ENCODE measurements at places on chromosomes 3 and 15. TPM values are rescaled to one million over a fixed set of nuclear protein-coding genes. Genes with fewer than 3 reads are reported as not detected.

- DNase-seq = no peak
Measured at GRCh38 chr15:77624868-77625267, 7.8 kb downstream of the LINGO1 start.

DNA sequence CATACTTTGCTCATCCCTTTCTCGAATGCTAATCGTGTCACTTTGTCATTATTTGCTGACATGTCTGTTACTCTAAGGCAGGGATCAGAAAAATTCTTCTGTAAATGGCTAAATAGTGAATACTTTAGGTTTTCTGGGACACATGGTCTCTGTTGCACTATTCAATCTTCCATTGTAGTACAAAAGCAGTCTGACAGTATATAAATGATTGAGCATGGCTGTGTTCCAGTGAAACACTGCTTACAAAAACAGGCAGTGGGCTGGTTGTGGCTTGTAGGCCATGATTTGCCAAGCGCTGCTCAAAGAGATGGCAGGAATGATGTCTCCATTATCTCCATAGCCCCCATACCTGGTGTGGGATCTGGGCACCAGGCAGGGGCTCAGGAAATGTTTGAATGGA is 45.6 kb downstream of the TMEM266 start:
- no peak for DNase-seq

DNA sequence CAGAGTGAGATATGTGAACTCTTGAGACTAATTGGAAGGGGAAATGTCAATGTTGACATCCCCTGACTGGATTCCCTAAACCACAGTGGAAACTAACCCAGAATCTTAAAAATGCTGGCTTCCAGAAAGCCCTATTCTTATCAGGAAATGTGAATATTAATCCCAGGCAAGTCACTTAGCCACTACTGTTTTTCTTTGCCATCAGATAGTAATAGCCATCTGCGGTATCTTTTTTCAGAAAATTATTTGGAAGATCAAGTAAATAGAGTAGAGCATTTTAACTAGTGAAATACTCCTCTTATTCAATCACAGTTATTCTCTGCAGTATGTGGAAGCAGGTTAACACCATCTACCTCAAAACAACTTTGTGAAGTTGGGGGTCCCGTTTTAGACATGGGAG is 318.9 kb downstream of the RORA start:
- no peak for DNase-seq

- no peak for DNase-seq
Measured at GRCh38 chr15:74662064-74662860, 33.6 kb downstream of the EDC3 start.

PP2D1 gene
- polyA plus RNA-seq = 0.25 TPM

NME9 gene
- polyA plus RNA-seq = 2.0 TPM
